Stimulated activated CD8-positive, alpha-beta memory T cell treated with anti-CD3 and anti-CD28 coated beads, Interleukin-15, amount 100 ng/mL, for 24 hours (primary cell): ENCODE measurements at places on chromosomes 3 and 15.

- no peak for DNase-seq
Observed at GRCh38 chr15:45657254-45657653, 22.4 kb downstream of the SQOR start.

- no peak for DNase-seq
Observed at GRCh38 chr15:28003302-28004037, 95.6 kb downstream of the OCA2 start.

DNA sequence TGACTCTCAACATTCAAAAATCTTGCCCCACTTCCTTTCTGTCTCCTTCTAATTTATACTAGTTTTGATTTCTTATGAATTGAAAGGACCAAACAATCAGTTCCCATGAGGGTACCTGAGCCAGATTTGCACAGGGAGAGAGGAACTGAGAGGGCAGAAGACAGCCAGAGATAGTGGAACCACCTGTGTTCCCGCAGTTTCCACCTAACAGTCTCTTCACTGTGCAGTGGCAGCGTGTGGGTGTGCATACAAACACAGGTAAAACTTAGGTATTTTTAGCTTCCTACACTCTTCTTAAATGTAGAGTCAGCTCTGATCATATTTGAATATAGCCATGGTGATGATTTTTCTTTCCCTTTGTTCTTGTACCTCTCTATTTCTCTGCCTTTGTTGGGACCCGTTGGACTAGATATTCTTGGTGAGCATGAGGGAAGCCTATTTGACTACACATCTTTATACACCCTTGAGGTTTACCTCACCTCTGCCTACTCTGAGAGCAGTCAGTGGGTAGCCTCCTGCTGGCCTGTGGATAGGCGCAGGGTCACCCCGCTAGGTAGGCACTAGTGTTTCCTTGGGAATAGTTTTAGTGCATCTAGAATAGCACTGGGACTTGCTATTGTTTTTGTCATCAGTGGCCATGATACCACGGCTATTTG lies 58.8 kb downstream of the MAP3K13 start:
- DNase-seq, result no peak

DNA sequence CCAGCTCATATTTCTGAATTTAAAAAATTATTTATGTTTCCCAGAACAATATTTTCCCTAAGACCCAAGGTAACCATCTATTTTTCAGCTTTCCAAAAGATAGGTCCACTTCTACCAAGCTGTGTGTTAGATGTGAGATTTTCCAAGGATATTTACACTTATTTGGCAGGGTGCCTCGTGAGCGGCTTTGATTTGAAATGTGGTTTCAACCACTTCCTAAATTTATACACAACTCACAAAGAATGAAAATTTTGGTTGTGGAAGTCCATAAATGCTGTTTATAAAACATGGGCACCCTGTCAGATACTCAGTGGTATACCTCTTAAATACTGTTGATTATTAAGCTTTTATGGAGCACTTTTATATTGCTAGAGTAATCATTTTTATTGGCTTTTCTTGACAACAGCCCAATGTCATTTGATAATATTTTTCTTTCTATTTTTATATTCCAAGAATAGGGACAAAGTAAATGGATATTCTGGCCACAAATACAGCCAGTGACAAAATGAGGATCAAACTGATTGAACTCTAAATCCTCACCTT lies 57.6 kb downstream of the GAP43 start:
- DNase-seq, result no peak

DNA sequence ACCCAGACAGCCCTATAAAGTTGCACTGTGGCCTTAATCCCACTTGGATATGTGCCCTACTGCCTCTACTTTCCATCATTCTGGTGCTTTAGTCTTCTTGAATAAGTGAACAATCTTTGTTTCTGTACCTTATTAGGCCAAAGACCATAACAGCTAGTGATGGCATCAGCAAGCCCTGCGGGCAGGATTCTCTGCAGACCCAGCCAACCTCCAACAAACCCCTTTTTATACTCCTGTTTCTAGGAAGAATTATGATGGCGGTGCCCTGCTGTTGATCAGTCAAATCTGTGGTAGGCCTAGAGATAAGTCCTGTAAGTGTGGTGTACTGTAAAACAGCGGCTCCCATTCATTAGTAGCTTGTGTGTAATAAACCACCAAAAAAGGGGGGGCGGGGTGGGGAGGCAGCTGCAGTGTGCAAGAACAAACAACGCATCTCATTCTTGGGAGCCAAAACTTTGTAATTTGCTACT lies 40.5 kb downstream of the SOX2 start:
- DNase-seq, result no peak

DNA sequence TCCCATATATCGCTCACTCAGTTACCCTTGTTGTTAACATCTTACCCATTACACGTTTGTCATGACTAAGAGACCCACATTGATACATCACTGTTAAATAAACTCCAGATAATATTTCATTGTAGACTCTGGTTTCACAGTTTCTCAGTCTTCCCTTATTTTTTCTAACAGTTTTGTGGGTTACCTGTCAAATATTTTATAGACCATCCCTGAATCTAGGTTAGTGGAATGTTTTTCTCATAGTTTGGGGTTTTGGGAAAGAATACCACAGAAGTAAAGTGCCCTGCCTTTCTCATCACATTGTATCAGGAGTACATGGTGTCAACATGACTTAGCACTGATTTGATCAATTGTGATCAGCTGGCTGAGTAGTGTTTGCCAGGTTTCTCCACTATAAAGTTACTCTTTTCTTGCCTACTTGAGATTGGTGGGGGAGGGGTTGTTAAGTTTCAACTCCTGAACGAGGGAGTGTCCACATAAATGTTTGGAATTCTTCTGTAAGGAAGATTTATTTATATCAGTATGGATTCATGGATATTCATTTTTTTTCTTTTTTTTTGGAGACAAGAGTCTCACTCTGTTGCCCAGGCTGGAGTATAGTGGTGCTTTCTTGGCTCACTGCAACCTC lies 25.9 kb downstream of the RNF111 start:
- no peak for DNase-seq

DNA sequence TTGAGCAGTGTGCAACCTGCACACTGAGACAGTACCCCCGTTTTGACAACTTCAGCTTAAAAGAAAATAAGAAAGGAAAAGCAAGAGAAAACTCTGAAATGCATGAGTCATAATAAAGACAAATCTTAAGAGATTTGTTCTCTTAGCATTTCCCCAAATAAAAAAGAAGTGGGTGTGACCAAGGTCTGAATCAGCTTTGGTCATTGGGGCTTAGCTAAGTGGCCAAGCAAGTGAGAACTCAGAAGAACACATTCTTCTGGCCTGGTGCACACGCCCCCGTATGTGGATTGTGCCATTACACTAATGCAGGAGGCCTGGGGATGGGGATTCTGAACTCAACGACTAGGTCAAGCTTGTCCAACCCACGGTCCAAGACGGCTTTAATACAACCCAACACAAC lies 56.9 kb upstream of the PDZRN3 start:
- DNase-seq, result no peak

DNA sequence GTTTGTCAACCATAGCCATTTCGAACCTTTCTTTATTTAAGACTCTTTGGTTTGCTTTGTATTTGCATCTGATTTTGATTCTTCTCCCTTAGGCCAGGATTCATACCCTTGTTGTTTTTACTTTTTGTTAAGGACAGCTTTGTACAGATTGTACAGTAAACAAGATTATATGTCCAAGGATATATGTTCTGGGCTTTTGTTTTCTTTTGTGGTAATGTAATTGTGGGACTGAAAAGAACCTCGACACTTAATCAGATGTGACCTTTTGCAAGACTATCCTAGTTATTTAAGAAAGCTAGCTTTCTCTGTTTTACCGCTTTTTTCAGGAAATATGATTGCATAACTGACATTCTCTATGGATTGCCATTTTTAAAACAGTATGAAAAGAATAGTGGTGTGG lies 67.0 kb upstream of the SAMMSON start:
- no peak for DNase-seq

DNA sequence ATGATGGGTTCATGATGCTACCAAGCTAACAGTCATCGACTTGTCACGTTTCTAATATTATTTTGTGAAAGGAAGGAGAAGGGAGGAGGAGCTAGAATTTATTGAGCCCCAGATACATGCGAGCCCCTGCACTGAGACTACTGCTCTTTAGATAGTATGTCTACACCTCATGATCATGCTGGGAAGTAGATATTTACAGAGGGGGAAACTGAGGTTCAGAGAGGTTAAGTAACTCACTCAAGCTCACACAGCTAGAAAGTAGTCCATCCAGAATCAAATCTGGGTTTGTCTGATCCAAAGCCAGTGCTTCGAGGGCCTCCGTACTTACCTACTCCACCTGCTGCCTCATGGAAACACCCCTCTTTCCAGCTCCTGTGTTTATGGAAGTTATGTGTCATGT lies 38.8 kb upstream of the DLG1 start:
- DNase-seq, result no peak

DNA sequence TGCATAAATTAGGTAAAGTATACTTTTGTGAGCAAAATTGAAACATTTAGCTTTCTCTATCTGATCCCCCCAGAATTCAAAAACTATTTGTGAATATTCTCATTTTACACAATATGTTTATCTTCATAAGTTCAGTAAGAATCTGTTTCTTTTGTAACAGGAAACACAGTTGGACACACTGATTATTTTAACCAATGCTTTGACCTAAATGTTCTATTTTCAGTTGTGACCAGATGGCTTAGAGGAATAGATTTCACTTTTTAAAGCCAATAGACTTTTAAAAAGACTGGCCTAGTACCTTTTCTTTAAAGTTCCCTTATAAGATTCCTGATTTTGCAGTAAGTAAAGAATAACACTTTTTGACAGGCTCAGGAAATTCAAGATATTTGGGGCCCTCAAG lies 74.0 kb upstream of the STRIT1 start:
- DNase-seq, result no peak

DNA sequence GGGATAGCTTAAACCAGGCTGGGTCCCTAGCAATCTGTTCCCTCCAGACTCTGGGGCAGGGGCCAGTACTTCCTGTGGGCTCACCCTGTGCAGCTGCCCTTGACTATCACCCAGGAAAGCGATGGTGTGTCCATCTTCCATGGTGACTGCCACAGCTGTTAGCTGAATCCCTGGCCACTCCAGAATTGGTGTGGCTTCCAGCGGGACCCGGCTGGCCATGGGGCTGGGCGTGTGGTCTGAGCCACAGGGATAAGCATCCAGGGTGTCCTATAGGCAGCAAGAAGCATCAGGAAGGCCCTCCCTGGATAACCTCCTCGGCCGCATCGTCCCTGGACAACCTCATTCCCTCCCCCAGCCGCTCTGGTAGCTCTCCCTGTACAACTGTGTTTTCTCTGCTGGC lies 7.2 kb downstream of the PLXNB1 start:
- DNase-seq, result no peak

DNA sequence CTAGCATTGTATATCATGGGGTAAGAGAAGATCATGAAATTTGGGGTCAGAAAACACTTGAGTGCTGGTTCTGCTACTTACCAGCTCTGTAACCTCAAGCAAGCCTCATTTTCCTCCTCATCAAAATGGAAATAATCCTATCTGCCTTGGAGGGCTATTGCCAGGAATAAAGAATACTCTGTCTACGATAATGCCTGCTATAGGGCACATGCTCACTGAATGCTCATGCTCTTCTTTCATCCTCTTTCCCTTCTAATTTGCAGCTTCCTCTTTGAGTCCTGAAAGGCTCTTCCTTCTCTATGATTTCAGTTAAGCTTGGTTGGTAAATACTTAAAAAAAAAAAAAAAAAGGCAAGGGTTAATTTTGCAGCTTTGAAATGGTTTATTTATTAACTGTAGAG lies 12.8 kb downstream of the RTP1 start:
- DNase-seq, result no peak

DNA sequence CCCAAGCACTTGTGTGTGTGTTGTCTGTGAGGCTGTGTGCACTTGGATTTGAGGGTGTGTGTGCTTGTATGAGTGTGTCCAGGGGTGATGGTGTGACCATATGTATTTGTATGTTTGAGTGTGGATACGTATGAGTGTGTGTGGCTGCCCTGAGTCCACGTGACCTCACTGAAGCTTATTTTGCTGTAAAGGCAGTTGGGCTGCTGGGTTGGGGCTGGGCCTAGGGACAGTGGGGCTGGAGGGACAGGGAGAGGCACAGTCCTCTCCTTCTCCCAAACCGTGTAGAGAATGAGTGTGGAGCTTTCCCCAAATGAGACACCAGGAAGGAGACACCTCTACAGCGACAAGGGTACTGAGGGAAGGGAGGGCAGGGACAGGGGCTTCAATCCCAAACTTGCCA lies 163.4 kb upstream of the TLE3 start:
- DNase-seq, result no peak

DNA sequence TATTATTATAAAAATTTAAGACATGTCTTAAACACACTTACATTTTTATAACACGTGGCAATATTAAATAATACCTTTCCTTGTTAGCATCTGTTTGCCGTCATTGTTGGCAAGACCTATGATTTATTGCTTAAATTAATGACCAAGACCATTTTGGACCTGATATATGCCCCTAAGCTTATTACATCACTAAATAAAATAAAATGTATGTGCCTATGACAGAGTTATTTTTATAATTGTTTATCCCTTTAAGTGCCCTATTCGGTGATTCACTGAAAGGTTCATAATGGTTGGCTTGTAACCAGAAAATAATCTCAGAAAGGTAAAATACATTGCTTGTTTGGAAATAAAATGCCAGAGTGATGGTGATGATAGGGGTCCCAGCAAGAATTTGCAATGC lies 17.5 kb downstream of the CDIN1 start:
- DNase-seq, result no peak

DNA sequence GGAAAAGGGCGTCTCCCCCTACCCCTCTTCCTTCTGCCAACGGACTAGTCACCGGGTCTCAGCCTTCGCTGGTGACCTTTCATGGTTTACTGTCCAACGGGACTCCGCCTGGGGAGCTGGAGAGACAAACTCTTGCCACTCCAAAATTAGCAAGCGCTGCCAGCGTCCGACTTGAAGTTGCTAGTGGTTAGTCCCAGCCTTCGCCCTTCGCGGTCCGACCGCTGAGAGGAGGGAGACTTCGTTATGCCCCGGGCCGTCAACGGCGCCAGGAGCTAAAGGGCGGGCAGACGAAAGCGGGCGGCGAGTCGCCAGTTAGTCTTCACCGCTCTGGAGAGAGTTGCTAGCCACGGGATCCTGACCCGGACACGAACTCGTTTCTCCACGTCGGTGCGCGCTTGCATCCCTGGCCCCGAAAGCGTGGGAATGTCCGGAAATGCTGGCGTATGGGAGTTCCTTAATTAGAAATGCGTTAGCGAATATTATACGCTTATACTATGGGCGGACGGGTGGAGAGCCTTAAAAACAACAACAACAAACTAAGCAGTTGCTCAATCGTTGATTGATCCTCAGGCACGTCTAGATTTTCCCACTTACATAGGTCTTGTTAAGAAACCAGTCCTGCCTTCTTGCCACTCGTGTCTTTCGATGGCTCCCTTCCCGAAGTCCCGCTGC lies 716 bp downstream of the SMC4 start:
- DNase-seq, result no peak

- no peak for DNase-seq
Observed at GRCh38 chr3:72614394-72615074, 233.7 kb downstream of the SHQ1 start.

- no peak for DNase-seq
Observed at GRCh38 chr15:88835119-88835518, 31.9 kb downstream of the ACAN start.

DNA sequence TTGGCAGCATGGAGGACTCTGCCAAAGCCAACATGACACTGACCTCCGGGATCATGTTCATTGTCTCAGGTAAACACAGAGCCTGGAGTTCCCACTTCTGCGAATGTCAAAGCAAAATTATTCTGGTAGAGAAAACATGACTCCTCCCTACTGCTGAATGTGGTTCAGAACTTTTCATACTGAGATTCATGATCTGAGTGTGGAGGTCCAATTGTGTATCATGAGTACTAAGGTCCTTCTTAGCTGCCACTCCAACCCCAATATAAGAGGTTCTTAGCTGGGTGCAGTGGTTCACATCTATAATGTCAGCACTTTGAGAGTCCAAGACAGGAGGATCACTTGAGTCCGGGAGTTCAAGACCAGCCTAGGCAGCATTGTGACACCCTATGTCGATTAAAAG lies 13.8 kb downstream of the CLDN18 start:
- no peak for DNase-seq
